ENCODE measurements at places on chromosomes 3 and 15.
A peak's percentile ranks its signal among the peaks of the same experiment; 100 is the strongest.

- DNase-seq = no peak
Measured at GRCh38 chr3:131804565-131805133, 230.2 kb downstream of the CPNE4 start.

DNA sequence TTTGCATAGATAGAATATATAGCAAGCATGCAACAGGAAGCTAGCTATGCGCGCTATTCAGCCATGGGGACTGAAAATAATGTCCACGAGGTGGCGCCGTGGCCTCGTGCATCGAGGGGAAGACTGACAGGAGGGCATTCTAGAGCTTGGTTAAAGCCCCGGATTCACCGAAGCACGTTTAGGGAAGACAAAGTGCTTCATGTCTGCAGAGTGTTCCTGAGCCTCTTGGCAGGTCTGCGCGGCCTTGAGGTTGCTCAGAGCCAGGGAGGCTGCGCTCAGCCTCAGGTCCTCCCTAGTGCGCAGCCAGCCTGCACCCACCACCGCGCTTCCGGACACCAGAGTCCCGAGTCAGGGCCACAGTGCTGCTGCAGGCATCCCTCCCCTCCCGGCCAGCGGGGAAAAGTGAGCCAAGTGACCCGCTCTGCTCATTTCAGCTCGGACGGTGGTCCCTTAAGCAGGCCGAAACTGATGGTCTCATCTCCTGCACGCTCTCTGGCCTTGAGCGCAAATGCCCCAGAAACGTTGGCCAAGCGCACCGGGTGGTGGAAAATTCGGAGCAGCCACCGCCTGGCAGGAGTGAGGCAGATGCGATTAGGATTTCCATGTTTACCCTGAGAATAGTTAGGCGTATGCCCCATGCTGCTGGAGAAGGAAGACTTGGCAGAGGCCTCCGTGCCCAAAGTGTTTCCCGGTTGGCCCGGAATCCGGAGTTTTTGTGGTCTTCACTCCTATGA lies 24.8 kb downstream of the GABRA5 start:
- peak; percentile 36 for DNase-seq

- DNase-seq = no peak
Measured at GRCh38 chr15:87829332-87830050, 427.0 kb downstream of the NTRK3 start.

DNA sequence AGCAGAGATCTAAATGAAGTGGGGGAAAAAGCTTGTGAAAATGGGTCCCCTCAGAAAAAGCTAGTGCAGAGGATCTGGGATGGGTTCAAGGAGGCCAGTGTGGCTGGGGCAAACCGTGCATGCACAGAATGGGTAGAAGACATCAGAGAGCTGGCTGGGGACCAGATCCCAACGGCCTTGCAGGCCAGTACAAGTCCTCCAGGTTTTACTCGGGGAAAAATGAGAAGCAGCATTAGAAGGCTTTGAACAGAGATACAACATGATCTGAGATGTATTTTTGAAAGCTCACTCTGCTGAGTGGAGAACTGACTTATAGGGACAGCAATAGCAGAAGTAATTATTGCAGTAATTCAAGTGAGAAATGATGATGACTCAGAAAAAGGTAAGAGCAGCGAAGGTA lies 114.5 kb downstream of the HERC1 start:
- no peak for DNase-seq

DNA sequence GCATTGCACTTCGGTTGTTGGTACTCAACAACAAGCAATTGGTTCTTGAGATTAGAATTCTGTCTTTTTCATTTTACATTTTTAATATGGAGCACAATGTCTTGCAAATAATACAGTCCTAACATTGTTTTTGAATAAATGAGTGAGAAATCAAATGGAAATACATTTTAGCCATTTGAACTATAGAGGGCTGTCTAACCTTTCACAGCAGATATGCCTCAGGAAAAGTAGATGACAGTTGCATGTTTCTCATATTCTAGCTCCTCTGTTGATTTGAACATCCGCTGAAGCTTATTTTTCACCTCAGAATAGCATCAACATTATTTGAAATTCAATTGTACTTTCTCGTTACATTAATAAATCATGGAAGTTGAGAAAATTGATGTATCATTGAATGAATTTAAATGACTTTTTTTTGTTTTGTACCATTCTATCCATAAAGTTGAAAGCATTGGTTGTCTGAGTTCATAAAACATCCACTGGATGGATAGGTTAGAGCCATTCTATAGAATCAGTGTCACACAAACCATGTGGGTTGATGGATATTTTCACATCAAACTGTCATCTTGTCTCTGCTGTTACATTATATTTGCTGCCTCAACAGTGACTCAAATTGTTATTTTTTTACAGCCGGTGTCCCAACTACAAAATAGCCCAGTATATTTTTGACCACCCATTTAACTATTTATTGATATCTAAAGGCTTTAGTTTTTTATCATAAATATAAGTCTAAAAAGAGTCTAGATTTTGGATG lies 928.3 kb downstream of the NSUN3 start:
- no peak for DNase-seq

GRCh38 chr3:181265750-181266333 lies 276.3 kb upstream of the DNAJC19 start:
- no peak for DNase-seq

- no peak for DNase-seq
Measured at GRCh38 chr3:126031981-126032471, 51.9 kb downstream of the SLC41A3 start.

DNA sequence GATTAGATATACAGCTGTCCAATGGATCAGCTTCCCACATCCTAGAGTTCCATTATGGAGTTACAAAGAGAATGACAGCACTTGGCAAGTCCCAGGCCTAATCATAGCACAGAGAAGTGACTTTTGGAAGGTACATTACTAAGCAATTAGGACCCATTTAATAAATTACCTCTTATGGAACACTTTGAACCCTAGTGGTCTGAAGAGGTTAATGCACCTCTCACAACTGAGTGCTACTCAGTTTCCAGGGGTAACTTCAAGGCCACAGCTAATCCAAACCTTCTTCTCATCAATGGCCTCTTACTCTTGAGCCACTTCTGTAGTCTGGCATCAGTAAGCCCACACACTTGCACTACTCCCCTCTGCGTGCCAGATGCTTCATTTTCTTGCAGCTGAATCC lies 34.9 kb upstream of the MEIS2 start:
- peak; percentile 5 for DNase-seq

DNA sequence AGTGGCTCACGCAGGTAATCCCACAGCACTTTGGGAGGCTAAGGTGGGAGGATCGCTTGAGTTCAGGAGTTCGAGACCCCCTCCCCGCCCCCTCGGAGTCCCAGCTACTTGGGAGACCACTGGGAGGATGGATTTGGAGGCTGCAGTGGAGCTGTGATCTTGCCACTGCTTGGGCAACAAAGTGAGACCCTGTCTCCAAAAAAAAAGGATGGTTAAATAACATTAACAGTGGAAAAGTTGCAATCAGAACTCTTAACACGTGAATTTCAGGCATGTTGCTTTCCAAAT lies 1.4 kb upstream of the TMEM87A start:
- DNase-seq = no peak

GRCh38 chr3:7733933-7734332 lies 767.7 kb upstream of the LMCD1 start:
- no peak for DNase-seq

- DNase-seq = peak; percentile 47
Measured at GRCh38 chr15:68275165-68275746, 2.3 kb upstream of the FEM1B start.

GRCh38 chr3:10941972-10942371 lies 50.6 kb upstream of the SLC6A1 start:
- DNase-seq = peak; percentile 46
